Upper lobe of right lung (tissue), 1 donor: ENCODE measurements at places on chromosomes 12 and 14. TPM values are rescaled to one million over a fixed set of nuclear protein-coding genes. Genes with fewer than 3 reads are reported as not detected.

- H3K27ac ChIP-seq, result no peak overlapping the region
- H3K4me3 ChIP-seq, result no peak overlapping the region
- no peaks in the 10 kb centered on the region for H3K27me3 ChIP-seq
- H3K36me3 ChIP-seq, result no peaks in the 10 kb centered on the region
- no peaks in the 10 kb centered on the region for H3K4me1 ChIP-seq
Observed at GRCh38 chr12:100920493-100920892, 125.9 kb downstream of the ANO4 start.

DNA sequence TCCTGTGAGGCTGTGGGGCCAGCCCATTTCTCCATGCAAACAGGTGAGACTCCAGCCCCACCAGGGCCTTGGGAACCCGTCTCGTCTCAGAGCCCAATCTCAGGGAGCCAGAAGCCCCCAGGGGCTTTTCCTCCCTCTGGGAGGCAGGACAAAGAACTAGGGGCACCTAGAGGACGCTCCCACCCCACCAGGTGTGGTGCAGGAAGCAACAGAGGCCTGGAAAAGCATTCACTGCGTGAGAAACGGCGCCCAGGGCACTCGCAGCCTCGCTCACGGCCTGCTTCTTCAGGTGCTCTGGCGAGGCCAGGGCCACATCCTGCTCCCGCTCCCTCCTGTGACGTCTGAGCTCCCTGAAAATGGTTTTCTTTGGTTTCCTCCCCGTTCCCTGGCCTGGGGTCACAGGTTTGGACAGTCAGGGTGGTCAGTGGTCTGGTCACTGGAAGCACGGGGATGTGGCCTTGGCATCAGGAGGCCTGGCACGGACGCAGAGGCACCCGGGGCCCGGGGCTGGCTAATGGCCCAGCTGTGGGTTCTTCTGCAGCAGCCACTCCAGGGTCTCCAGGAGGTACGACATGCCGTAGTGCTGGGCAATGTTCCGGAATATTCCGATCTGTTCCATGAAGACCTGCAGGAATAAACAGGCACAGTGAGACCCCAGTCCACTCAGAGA is 5.7 kb downstream of the P2RX2 start:
- peaks cover 22% of the 10 kb centered on the region for H3K36me3 ChIP-seq
- no peak overlapping the region for H3K4me3 ChIP-seq
- no peak overlapping the region for H3K27ac ChIP-seq
- H3K27me3 ChIP-seq, result no peaks in the 10 kb centered on the region
- no peaks in the 10 kb centered on the region for H3K4me1 ChIP-seq

DNA sequence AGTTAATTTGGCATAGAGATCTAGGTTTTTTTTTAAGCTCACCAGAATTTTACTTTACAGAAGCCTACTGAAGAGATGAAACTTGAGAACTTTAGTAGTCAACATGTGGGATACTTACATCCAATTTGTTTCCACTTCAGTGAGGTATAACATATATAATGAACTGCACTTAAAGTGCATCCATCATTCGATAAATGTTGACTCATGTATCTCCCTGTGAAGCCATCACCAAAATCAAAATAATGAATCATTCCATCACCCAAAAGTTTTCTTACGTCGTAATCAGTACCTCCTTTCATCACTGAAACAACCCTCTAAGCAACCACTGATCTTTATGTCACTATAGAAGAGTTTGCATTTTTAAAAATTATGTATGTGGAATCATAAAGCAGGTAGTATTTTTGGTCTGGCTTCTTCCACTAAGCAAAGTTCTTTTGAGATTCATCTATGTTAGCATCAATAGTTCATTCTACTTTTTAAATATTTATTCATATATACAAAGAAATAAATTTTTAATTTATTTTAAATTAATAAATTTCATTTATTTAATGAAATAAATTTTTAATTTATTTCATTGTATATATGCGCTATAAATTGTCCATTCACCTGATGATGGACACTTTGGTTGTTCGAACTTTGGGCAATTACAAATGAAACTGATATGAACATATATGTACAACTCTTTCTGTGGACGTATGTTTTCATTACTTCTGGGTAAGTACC is 2.0 kb upstream of the CPNE8 start:
- peak overlapping the region; percentile 85 for H3K4me3 ChIP-seq
- DNase-seq, result no peak
- H3K4me1 ChIP-seq, result peaks cover 14% of the 10 kb centered on the region
- H3K27me3 ChIP-seq, result no peaks in the 10 kb centered on the region
- H3K36me3 ChIP-seq, result no peaks in the 10 kb centered on the region

- H3K27ac ChIP-seq, result no peak overlapping the region
- no peaks in the 10 kb centered on the region for H3K36me3 ChIP-seq
- H3K27me3 ChIP-seq, result no peaks in the 10 kb centered on the region
- H3K4me3 ChIP-seq, result no peak overlapping the region
Observed at GRCh38 chr14:103884854-103885253, 37.5 kb upstream of the PPP1R13B start.

The CLEC4D gene
- 1.1 TPM for total RNA-seq
